ENCODE measurements at places on chromosomes 3 and 15.

DNA sequence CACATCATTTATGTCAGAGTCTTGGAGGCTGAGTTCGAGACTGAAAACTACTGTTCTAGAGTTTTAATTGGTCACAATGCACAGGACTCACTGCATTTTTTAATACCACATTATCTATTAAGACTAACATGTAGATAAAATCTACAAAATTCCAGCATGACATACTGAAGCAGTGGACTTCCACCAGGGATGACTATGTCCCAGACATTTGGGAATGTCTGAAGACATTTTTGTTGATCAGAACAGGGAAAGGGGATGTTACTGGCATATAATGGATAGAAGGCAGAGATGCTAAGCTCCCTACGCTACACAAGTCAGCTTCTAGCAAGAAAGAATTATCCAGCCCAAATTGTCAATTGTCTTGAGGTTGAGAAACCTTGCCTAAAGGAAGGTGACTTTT is 419.0 kb upstream of the TGFBR2 start:
- no peak for DNase-seq

DNA sequence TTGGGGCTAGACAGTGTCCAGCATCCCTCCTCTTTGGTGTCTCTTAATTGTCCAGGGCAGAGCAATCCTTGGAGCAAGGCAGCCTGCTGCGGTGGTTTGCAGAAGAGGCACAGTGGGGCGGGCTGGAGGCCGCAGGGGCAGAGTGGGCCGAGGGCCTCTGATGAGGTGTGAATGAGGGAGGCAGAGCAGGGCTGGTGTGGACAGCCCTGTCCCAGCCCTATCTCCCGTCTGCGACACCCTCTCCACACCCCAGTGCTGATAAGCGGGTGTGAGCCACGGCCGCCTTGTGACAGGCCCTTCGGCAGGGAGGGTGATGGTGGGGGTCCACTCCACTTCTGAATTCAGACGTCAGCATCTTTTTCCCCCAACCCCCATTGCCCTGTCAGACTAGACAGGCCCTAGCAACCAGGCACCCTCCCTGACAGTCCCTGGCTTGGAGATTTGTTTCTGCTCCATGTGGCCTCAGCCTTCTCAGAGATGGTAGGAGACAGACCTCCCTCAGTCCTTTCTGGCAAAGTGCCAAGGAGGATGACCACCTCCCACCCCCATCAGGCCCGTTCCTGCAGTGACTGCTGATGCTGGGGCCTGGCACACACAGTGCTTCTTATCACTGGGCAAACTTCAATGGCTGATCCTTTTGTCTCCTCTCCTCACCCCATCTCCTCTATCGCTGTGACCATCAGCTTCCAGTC is 37.3 kb downstream of the EXOG start:
- DNase-seq = no peak

- peak; percentile 12 for DNase-seq
These were observed 1.1 kb downstream of the PRRT3 start for GRCh38 chr3:9951126-9951525.

DNA sequence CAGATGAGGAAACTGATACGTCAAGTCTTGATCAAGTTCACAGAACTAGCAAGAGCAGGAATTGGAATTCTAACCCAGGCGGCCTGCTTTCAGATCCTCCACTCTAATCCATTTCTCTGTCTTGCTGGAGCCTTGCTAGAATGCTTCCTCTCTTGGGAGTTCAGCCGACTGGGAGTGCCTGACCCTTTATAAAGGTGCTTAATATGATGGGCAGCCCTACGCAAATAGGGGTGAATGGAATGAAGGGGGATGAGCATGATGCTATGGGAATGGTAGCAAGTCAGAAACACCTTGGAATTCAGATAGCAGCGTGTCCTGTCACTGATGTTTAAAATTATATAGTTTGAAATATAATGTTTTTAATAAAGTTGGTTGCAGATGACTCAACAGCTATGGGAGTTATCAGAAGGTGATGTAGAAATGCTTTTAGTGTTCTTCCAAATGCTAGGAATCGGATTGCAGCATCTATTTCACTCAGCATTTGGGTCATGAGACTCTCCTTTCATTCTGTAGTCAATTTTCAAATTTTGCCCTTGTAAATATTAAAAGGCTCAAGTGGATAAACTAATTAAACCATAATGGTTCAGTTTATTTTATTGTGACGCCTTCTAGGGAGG is 150.7 kb downstream of the FNDC3B start:
- no peak for DNase-seq

DNA sequence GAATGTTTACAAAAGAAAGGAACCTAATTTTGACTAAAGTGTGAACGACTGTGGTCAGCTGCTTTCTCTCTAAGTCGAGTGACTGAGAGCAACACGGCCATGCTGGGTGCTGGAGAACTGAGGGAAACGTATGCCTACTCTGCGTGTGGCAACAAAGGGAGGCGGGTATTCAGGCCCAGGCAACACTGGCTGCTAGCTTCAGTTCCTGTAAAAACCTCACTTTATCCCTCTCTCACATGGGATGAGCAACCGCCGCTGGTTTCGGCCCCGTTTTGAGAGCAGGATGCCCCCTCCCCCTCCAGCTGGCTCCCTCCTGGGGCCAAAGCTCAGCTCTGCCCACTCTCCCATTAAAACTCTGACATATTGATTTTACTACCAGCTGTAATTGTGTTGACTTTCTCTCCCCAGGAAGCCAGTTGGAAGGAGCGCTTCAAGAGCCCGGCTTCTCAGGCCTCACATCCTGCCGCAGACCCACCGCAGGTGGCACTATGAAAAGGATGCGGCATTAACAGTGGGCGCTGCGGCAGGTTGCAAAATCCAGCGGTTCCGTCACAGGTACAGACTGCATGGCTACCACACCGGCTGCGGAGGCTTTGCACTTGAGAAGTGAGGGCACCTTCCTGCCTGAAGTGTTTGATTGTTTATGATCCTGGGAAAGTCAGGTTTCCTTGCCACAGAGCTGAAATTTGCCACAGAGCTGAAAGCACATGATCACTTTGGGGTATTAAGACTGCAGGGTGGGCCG is 12.7 kb downstream of the PLXND1 start:
- DNase-seq = peak; percentile 72

DNA sequence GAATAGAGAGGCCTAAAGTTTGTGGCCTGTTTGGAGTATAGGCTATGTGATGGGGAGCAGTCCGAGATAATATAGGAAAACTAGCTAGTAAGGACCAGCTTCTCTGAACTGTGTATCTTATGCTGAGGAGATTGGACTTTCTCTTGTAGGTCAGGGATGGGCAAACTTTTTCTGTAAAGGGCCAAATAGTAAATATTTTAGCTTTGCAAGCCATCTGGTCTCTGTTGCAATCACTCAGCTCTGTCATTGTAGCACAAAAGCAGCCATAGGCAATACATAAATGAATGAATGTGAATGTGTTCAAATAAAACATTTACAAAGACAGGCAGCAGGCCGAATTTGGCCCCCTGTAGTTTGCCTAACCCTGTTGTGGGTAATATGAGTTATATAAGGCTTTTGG is 24.5 kb downstream of the TMOD3 start:
- no peak for DNase-seq

DNA sequence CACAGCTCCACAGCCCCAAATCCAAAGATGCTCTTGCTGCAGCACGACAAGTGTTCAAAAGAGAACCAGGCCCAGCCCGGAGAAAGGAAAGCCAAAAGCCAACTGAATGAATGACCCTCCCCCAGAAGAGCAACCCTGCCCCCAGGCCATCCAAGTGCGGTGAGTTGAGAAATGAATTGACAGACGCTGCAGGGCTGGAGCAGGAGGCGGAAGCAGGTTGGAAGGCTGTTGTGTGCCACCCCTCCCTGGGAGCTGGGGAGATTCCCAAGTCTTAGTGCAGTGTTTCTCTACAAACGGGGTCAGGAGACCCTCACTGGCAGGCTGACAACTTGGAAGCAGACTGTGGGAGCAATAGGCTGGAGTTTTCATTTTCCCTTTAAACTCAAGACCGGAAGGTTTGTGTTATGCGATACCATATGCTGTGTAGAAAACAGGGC is 3.5 kb upstream of the SPTBN5 start:
- DNase-seq = no peak

DNA sequence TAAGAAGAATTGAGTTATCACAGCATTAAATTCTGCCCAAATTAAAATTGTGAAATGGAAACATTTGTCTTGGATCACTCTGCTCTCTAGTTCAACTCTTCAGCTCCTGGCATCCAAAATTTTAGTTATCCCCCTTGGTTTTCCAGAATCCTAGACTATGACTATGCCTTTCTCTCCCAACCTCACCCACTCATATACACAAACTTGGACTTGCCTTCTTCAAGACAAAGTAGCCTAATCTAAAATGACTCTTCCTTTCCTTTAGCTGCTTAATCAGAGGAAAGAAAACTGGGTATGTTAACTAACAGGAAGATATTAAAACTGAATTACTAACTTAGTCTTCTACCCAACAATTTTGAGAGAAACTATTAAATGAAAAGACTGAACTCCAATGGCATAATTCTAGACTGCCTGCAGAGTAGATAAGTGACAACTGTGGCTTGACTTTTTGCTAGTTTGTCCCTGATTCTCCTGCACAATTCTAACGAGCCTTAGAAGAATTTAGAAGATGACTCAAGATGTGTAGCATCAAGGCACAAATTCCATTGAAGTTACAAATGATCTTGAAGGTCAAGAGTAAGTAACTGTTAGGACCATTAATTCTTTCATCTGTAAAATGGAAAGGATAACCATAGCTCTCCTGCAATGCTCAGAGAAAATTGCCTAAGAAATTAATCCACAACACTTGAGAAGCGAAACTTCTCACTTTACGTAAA is 5.2 kb upstream of the GOLIM4 start:
- DNase-seq = no peak

GRCh38 chr3:25664812-25665314 is at the start of gene TOP2B:
Gene TOP2B, minus strand, starts transcription at chr3:25664907. Its CDS starts 610 bp downstream, at chr3:25664297.
- peak; percentile 94 for DNase-seq

GRCh38 chr3:86733257-86733656 is 257.7 kb downstream of the VGLL3 start:
- no peak for DNase-seq

DNA sequence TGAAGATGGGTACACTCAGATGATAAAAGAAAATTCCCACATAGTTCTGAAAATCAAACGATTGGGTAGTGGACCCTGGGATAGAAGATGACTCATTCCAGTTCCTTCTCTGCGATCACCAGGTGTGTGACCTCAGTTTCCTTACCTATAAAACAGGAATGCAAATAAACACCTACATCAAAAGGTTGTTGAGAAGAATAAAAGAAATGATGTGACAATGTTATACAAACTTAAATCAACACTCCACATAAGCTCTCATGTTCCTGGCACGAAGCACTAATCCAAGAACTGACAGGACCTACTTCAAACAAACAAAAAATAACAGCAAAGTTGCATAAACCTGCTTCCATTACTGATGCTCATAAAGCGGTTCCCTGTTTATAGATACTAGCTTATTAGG is 69.2 kb downstream of the RORA start:
- no peak for DNase-seq

DNA sequence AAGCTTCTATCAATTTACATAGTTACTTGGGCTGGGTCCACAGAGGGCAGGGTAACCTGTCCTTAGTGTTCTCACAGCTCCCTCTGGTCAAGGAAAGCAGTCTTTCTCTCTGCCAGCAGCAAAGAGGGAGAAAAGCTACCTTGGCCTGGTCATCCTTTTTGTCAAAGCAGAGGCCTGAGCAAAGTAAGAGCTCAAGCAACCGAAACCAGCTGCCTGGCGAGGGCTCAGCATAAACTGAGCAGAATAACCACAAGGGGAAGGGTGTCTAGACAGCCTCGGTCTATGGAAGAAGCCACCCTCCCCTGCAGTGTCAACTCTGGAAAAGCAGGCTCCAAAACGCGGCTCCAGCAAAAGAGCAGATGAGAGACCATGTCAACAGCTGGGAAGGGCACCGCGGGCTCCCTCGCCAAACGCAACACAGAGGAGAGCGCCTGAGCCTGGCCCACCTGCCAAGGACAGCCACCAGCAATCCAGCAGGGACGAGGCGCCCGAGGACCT is 17.4 kb downstream of the LRIG1 start:
- no peak for DNase-seq

DNA sequence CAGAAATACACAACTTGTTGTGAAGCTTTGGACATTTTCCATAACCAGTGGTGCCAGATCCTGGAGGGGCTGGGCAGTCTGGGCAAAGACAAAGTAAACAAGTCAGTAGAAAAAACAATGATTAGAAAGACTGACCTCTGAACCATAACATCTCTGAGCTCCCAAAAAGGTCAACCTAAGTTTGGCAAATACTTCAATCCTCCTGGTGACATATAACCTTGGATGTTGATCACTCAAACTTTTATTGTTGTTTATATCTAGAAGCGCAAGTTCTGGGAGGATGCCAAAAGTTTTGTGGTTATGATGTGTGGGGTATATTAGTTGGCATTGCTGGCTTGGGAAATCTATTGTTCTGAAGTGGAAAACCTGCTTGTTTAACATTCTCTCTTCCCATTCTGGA is 257.7 kb downstream of the DIPK2A start:
- DNase-seq = no peak

GRCh38 chr3:46979958-46980497 is 562 bp downstream of the NBEAL2 start:
- DNase-seq = no peak

GRCh38 chr3:136728918-136729317 is 23.3 kb downstream of the STAG1 start:
- DNase-seq = no peak

GRCh38 chr3:139231555-139232281 is 112.1 kb upstream of the MRPS22 start:
- no peak for DNase-seq

- no peak for DNase-seq
These were observed 511.9 kb downstream of the ZIC1 start for GRCh38 chr3:147921051-147921450.

GRCh38 chr15:59221511-59222505 is 15.2 kb downstream of the LDHAL6B start:
- DNase-seq = no peak

DNA sequence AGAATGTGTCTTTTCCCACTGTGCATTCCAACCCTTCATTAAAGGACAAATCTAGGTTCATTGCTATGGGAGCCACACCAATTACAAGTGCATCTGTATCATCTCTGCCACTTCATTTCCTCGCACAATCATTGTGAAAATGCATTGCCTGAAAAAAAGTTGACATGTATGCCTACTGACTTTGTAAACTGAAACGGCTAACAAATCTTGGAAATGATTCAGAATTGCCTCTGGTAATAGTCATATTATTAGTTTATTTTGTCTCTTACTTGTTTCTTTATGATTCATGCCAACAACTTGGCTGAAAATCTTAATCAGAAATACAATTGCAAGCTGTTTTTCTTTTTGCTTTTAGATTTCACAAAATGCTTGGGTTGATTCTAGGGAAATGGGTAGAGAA is 497.1 kb downstream of the ZIC1 start:
- no peak for DNase-seq
